ENCODE measurements at places on chromosomes 3 and 15. TPM values are rescaled to one million over a fixed set of nuclear protein-coding genes. Genes with fewer than 3 reads are reported as not detected.
A peak's percentile ranks its signal among the peaks of the same experiment; 100 is the strongest.

The FSTL1 gene
- total RNA-seq, result 0.47 TPM

- no peak for DNase-seq
Observed at GRCh38 chr15:73583544-73583943, 49.6 kb downstream of the NPTN start.

The OIP5 gene
- 0.72 TPM for total RNA-seq

The GPD1L gene
- total RNA-seq, result 22.7 TPM

DNA sequence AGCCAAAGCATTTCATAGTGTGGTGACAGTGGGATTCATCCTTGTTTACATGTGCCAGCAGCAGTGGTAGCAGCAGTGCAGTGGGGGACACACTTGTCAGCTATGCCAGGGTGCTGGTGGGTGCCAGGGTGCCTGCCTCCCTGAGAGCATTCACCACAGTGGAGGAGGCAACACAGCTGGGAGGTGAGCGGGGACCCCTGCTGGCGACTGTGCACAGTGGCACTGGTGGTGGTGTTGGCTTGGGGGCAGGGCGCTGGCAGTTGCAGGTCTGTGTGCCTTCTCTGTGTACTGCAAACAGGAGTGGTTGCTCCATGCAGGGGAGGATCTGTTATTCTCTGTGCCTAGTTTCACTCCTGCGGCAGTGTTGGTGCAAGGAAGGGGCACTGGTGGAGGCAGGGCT is 41.2 kb downstream of the CEP63 start:
- no peak for DNase-seq

DNA sequence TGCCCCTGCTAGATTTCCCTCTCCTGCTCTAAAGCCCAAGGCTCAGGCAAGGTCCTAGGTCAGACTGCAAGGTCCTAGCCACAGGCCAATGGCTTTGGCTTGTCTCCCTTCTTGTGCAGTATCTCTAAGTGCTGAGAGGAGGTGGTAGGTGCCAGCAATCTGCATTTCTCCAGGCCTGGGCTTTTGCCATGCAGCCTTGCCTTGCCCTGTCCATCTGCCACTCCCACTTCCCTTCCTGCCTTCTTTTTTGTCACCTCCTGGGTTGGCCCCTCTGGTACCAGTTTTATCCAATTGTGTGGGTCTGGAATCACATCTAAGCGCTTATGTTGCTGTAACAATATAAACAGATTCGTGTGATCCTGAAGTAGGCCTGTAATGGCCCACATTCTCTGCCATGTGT is 109.9 kb downstream of the MYRIP start:
- no peak for DNase-seq

The TMCO5A gene
- total RNA-seq, result not detected

- no peak for DNase-seq
Observed at GRCh38 chr3:792630-793029, 300.2 kb upstream of the CNTN6 start.

DNA sequence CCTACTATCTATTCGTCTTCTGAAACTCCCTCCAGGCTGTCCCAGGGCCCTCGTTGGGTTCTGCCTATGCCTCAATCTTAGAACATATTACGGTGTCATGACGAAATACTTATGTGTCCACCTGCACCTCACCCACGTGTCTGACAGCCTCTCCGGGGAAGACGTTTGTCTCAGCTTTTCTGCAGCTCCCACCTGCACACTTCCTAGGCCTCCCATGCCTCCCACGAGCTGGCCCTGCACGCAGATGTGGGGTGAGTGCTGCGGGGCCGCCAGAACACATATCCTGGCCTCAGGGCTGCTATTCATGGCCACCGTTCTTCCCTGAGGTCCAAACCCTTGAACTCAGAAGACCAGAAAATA is 7.1 kb upstream of the MUSTN1 start:
- DNase-seq, result no peak

- no peak for DNase-seq
Observed at GRCh38 chr3:15303216-15303615, 29.2 kb downstream of the SH3BP5 start.

DNA sequence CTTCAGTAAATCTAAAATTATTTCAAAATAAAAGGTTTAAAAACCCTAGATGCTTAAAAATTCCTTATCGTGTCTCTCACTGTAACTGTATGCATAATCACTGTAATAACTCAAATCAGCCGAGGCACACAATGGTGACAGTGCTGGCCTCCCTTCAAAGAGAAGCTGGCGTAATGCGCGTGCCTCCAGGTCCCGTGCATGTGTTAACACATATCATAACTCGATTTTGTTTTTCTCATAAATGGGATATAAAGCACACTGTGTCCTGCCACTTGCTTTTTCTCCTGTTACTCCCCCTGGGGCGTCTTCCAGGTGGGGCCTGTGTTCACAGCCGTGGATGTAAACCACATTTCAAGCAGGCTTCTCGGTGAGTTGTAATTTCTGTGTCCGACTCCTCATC is 56.0 kb downstream of the TPRA1 start:
- no peak for DNase-seq

DNA sequence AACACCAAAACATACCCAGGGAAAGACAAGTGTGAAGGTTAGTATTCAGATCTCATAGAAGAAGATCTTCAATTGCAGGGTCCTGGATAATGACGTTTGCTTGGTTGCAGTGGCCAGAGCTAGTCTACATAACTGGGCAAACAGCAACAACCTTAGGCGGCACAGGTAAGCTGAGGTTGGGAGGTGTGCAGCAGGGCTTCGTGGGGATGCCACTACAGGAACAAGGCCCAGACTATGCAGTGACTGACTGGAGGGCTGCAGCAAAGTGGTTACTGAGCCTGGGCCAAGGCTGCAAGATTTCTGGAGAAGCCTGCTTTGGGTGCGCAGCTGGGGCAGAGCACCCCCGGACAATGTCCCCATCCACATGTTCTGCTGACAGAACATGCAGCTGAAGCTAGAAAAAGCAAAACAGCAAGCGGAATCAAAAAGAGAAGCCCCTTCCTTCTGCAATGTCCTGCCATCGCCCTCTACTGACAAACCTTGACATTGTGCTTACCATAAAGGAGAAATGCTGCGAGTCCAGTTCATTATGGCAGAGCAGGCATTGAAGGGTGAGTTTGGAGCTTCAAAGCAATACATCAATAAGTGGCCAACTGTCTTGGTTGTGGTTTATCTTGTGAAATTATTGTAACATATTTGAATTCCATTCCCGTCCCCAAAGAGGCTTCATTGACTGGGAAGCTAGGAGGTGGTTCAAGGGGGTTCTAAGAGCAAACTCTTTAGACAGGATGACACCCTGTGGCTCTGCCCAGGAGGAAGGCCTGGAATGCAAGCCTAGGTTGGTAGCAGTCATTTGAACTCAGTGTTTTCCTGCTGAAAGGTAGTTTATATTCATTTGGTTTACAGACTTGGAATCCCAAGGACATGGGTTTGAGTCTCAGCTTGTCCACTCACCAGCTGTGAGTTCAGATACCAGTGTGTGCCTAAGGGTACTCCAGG is 217.0 kb downstream of the PDCD6IP start:
- no peak for DNase-seq

DNA sequence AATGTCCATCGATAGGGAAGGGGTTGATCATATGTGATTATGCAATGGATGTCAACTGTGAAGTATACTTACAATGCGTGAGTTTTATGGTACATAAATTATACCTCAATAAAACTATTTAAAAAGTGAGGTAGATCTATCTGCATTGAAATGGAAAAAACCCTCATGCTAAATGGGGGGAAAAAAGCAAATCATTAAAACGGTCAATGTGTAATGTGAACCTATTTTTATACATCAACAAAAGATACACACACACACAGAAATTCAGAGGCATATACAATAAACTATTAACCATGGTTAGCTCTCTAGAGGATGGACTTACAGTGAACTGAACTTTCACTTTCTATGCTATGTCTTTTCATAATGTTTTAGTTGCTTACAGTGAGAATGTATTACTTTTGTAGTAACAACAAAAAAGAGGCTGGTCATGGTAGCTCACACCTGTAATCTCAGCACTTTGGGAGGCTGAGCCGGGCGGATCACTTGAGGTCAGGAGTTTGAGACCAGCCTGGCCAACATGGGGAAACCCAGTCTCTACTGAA is 23.1 kb downstream of the STIMATE start:
- DNase-seq, result no peak

DNA sequence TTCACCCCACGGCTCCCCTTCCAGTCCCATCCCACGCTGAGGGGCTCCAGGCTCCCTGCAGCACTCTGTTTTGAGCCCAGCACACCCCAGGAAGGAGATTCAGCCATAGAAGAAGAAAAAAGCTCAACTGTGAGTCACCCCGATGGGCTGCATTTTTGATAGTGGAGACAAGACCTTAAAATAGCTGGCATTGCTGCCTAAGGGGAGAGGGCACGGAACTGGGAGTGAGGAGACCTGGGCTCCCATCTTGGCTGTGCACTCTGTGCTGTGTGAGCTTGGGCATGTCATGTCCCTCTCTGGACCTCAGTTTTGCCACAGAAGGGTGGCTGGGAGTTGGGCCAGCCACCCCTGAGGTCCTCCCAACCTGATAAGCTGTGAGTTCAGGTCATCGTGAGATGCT is 57.2 kb upstream of the SMAD6 start:
- no peak for DNase-seq

DNA sequence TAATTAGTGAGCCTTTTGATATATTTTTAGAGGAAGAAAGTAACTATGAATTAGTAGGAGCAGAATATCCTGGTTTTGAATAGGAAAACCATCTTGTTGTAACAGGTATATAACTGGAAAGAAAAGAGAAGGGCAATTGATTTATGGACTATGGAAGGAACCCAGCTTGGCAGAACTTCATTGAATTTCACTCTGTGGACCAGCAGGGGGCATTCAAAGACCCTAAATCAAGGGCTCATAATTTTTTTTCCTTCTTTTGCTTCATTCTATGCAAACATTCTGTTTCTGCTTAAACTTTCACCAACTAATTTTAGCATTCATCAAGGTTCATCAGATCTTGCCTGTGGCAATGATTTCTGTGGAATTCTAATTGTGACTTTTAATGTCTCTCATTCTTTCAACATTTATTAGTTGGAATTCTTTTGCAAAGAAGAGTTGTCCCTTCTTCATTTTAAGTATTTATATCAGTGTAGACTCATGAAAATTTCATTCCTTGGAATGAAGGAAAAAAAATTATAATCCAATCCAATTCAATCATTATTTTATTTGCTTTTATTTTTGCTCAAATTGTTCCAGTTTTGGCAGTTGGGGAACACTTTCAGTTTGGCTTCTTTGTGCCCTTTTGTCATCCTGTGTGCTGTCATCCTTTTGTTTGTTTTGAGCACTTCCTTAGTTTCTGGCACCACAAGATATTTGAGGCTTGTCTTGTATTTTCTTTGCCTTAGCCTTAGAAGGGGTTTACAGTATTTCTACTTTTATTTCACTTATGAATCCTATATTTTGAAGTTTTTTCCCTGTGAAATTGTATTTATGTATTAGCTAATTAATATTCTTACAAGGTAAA is 30.4 kb downstream of the NXPE3 start:
- DNase-seq, result peak; percentile 55

The SCAPER gene
- total RNA-seq, result 41.3 TPM

GRCh38 chr3:150721285-150722130 is 17.8 kb upstream of the ERICH6 start:
- peak; percentile 68 for DNase-seq

GRCh38 chr3:123202451-123202850 is 708 bp downstream of the SEC22A start:
- DNase-seq, result no peak

DNA sequence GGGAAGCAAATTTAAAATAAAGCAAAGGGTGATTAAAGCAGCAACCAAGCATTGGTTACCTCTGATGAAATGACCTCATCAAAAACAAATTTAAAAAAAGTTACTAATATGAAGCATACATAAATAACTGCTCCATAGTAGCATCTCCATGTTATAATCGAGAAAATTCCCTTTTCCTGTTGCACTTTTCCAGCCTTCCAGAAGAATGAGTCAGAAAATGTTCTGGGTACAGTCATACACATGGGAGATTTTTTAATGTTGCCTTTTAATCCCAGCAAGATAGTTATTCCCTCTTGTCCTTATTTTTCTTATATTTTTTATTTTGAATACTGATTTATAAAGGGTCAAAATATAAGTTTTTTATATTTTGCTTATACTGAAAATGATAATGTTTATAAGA is 2.6 kb upstream of the TMCO5A start:
- no peak for DNase-seq

DNA sequence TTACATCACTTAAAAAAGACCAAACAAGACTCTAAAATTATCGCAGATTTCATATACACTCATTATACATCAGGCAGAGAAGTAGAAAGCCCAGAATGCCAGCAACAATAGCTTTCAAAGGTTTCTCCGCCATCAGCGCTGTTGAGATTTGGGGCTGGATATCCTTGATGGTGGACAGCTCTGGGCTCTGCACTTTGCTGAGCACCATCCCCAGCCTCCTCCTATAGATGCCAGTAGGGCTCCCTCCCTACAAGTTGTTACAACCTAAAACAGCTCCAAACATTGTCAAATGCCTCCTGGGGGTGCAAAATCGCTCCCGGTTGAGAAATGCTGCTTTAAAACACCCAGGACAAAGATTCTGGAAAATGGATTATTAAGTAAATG is 73.5 kb downstream of the ATP10A start:
- DNase-seq, result no peak

The CA12 gene
- total RNA-seq, result not detected

The PLSCR2 gene
- total RNA-seq, result 0.76 TPM

The POPDC2 gene
- total RNA-seq, result 7.3 TPM

The TMEM212 gene
- not detected for total RNA-seq

DNA sequence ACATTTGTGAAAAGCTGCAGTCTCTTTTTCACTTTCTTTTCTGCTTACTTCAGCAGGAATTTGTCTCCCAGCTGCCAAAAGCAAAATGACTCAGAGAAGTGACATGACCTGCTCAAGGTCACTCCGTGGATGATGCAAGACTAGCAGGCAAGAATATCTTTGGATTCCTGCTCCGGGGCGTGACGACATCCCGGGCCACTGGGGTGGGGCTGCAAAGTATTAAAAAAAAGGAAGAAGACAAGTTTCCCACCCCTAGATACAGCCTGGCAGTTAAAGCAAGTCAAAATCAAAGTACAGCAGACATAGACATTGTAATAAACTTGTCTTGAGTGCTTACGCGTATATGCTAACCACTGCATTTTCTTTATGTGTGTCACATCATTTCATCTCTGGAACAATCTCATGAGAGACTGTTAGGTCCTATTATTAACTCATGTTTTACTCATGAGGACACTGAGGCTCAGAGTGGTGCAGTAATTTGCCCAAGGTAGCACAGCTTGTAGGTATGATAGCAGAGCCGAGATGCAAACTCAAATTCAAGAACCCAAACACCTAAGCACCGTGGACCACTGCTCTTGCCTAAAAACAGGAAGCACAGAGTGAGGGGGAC is 485.2 kb upstream of the PROK2 start:
- no peak for DNase-seq

GRCh38 chr3:42425736-42426407 is 15.5 kb upstream of the LYZL4 start:
- no peak for DNase-seq

The STRIT1 gene
- not detected for total RNA-seq

GRCh38 chr3:51896607-51897305 is 6.4 kb downstream of the IQCF1 start:
- no peak for DNase-seq

- DNase-seq, result no peak
Observed at GRCh38 chr3:124053871-124054270, 61.9 kb upstream of the ROPN1 start.

Measured in CD4-positive, alpha-beta memory T cell (primary cell).